Stimulated activated CD4-positive, alpha-beta T cell treated with anti-CD3 and anti-CD28 coated beads, Interleukin-1b, Interleukin-23, amount 100 ng/mL, for 1 hour (primary cell): ENCODE measurements at places on chromosomes 5 and 9.

DNA sequence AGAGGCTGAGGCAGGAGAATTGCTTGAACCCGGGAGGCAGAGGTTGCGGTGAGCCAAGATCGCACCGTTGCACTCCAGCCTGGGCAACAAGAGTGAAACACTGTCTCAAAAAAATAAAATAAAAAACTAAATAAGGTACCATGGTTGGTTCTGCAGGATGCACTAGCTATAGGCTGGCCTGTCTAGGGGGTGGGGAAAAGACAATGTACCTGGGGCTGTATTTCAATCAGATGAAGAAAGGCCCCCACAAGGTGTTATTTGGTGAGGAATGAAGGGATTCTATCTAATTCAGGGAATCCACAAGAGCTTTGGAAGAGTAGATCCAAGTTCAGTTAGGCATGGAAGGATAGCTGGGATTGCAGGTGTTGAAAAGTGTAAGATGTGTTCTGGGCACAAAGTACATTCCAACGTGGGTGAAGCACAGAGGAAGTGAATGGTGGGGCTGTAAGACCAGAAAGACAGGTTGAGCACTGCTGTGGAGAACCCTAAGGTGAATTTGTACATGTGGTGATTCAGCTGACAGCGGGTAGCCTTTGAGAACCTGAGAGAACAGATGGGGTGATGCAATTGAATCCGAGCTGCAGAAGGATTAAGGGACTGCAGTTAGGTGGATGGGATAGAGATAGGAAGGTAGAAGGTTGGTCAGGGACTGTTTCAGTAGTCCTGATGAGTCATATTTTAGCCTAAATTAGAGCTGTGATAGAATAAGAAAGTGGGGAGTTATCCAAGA lies 71.8 kb downstream of the CAST start:
- DNase-seq: no peak

DNA sequence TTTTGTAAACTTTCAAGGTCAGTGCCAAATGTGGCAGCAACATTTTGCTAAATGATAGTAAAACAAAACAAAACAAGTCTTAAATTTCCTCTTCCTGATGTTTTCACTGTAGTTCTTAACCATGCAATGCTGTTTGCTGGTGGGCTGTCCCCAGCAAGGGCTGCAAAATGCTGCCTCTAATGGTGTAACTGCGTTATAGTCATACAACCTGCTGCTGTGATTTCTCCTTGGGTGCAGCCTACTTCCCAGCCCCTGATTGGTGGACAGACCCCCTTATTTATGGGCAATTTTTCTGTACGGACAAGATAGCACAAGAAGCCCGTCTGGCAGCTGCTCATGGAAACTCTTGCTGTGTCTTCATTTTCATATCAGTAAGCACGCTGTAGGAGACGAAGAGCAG lies 26.6 kb upstream of the PIP5K1B start:
- DNase-seq: no peak

GRCh38 chr9:127628758-127629467 lies 16.8 kb downstream of the STXBP1 start:
- DNase-seq: no peak

DNA sequence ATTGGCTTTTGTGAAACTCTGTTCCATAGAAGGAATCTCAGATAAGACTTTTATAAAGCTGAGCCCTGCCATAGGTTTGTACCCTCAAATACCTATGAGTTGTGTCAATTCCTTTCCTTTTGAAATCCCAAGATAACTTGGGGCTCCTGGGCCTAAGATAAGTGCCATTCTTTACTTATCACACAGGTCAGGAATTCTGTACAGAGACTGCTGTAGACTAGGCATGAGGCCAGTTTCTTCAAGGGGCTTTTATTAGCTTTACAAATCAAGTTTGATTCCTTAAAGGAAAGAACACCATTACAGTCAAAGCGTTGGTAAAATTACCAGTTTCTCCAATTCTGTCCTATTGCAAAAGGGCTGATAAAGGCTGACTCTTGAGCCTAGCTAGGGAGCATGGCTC lies 39.2 kb downstream of the SHC3 start:
- DNase-seq: no peak

- DNase-seq: no peak
Measured at GRCh38 chr5:149422366-149423048, 43.4 kb upstream of the IL17B start.

GRCh38 chr9:2675834-2676233 lies 41.5 kb upstream of the KCNV2 start:
- DNase-seq: no peak
